Bone marrow (tissue), 2 donors: ENCODE measurements at places on chromosomes 1 and 21.

GRCh38 chr1:21320410-21321108 lies 30.3 kb upstream of the ECE1 start:
- DNase-seq: no peak

GRCh38 chr1:203992440-203992839 lies 80.5 kb upstream of the SOX13 start:
- no peak for DNase-seq

GRCh38 chr1:101154547-101154946 lies 82.3 kb upstream of the S1PR1 start:
- DNase-seq: no peak

- DNase-seq: no peak
Observed at GRCh38 chr1:65229754-65230339, 79.5 kb upstream of the DNAJC6 start.

GRCh38 chr21:17732306-17732705 lies 86.8 kb downstream of the C21orf91 start:
- DNase-seq: no peak

DNA sequence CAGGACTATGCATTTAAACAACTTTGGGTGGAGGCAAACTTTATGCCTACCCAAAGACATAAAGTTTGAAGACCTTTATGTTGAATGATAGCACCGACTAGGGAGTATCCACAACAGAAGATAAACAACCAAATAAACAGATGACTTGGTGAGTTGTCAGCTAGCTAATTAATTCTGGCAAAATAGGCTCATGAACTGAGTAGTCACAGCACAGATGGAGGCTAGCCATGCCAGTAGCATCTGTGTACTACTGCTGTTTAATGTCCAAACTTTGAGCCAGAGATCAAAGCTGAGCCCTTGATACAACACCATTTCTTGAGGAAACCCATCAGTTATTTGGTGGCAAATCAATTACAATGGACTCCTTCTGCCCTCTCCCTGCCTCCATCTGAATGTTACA lies 40.3 kb upstream of the CCDC190 start:
- no peak for DNase-seq

- no peak for DNase-seq
Observed at GRCh38 chr1:78171736-78172590, 126.2 kb downstream of the GIPC2 start.

- DNase-seq: no peak
Observed at GRCh38 chr1:89608319-89608983, 24.5 kb upstream of the LRRC8C start.

DNA sequence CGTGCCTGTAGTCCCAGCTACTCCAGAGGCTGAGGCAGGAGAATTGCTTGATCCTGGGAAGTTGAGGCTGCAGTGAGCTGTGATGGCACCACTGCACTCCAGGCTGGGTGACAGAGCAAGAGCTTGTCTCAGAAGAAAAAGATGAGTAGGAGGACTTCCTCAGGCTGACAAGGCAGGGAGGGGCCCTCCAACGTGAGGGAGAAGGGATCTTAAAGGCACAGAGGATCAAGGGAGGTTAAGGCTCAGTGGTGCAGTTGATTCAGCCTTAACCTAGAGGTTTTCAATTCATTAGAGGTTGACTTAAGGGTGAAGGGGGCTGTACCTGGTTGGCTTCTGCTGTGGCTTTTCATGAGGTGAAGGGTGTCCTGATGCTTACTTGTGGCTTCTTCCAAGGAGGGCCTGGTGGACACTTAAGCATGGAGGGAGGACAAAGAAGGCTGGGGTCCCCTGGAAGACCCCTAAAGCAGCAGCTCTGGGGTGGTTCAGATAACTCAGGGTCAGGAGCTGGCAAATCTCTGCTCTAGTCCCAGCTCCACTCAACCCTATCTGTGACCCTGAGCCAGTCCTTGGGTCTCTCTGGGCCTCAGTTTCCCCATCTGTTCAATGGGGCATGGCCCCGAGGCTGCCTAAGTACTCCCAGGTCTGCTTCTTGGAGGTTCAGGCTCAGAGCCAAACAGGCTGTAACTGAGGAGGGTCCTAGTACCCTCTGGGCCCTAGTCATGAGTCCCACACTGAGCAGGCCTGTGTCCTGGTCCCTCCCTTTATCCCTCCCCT lies 6.3 kb downstream of the EXTL1 start:
- no peak for DNase-seq

DNA sequence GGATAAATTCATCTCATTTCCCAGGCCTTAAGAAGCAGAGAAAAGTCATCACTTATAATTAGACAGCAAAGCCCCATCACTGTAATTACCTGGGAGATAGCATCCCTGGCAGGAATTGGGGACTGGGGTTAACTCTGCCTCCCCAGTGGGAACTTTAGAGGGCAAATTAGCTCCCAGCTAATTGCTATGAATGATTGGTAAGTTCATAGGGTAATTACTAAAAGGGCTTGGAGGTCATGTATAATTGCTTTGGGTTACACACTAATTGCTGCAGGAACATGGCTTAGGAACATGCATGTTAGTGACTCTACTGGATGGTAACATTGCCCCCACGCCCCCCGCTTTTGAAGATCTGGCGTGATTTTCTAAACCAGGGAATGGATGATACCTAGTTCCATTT lies 64.8 kb downstream of the UBE2T start:
- DNase-seq: no peak

- DNase-seq: no peak
Observed at GRCh38 chr1:28021064-28021463, 61.3 kb downstream of the XKR8 start.

DNA sequence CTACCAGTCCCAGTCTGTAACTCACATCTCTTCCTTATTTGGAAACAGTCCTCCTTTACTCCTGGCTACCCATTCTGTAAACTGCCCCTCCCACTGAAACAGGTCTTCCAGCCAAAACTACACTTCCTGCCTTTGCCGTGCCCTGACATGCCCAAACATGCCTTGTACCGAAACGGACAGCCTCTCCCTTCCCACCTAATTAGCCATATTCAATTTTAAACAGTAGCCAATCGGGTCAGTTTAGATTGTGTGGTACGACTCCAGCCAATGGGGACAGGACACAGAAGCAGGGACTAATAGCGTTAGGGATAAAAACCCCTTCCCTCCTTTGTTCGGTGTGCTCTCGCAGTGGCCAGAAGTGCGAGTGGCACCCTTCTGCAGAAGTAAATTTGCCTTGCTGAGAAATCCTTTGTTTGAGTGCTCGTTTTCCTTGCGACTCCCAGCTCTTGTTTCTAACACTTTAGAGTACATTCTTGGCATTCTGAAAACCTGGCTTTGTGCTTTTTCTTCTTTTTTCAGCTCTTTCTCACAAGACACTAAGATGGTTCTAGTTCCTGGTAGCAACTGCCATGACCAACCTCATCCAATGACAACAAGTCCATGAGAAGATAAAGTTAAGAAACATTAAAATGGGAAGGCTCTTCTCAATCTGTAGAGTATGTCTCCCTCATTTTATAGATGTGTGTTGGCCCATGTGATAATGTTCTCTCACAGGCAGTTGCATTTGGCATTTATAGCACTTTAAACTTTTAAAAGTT lies 325.1 kb upstream of the GREM2 start:
- no peak for DNase-seq
